ENCODE measurements at places on chromosomes 6 and 20.

- no peak for DNase-seq
These were observed 1.3 kb downstream of the LKAAEAR1 start for GRCh38 chr20:64082820-64083377.

- DNase-seq: no peak
These were observed 71.6 kb upstream of the DST start for GRCh38 chr6:56714273-56714672.

- no peak for DNase-seq
These were observed 45.9 kb upstream of the CARMIL1 start for GRCh38 chr6:25233226-25233625.

DNA sequence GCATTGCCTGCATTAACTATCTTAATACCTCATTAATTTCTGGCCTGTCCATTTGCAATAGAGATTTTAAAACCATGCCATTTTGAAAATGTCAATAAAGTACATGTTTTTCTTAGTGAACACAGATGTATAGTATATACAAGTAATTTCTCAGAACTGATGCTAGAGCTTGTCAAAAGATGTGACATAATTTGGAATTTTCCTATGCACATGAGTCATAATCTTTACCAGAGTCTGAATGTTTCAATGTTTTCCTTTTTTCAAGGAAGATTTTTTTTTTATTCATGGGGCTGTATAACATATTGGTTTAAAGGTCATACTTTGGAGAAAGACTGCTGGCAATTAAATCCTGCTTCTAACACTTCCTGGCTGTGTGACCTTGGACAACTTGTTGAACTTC, 1347.5 kb upstream of the ADGRB3 start:
- DNase-seq: no peak

All from activated CD8-positive, alpha-beta memory T cell treated with anti-CD3 and anti-CD28 coated beads for 48 hours (primary cell).